ENCODE measurements at places on chromosomes 1 and 21.

DNA sequence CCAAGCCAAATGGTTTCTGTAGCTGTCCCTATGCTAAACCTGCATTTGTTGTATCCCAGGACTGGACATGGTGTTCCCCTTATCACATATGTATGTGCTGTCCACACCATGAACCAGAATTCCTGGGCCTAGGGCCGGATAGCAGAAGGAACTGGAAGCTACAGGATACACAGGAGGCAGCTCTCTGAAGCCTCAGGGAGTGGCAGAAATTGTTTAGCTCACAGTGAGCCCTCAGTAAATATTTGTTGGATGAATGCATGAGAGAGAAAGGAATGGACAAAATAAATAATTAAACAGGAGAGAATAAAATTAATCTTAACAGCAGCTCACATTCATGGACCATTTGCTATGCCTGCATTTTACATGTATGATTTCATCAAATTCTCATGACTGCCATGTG is 2.1 kb downstream of the NIPAL3 start:
- DNase-seq: no peak

DNA sequence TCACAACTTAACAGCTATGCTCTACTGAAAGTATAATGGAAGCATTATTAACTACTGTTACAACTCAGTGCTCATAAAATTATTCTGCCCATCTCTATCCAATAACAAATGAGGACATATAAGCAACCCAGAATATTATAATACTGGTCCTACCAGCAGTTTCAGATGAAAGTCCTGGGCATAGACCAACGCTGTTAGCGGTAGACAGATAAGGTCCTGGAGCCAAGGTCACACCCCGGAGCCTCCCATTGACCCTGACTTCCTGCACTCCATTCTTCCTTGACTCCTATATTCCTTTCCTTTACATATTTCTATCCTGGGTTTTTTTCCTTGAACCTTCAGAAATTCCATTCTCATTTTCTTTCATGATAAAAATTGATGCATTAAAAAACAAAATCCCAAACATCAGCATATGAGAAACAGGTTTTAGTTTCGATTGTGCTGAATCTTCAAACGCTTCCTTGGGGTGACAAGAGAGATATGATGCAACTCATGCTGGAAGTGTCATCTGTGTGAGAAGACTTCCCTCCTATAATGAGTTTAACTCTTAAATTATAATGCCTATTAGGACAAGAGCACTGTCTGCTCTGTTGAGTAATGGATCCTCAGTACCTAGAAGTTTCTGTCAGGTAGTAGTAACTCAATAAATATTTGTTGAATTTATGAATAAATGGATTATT is 831.1 kb downstream of the LRRIQ3 start:
- DNase-seq: no peak

DNA sequence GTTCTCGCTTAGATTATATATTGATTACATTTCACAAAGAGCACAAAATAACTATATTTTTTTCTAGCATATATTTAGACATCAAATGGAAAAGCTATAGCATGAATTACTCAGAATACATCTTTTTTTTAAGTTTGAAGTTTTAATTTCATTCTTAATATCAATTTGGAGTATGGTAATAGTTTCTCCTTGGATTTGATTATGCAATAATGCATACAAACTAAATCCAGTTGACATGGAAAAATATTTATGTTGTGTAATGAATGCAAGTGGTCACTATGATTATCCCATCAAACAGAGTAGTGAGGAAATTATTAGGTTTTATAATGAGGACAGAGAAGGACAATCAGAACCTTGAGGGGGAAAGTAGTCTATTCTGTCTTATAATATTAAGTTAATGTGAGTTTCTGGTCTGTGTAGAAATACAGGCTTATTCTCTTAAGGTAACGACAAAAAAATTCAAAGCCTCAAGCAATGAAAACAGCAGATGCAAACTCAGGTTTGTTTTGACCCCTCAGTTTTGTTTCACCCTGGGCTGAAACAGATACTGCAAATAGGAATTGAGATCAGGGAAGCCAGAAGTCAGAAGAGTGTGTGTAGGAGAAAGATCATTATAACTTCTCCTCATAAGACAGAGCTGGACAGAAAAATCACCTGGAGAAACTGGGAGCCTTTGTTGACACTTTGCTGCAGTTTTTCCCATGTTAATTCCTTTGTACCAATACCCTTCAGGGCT is 23.7 kb downstream of the LRRC8B start:
- no peak for DNase-seq

DNA sequence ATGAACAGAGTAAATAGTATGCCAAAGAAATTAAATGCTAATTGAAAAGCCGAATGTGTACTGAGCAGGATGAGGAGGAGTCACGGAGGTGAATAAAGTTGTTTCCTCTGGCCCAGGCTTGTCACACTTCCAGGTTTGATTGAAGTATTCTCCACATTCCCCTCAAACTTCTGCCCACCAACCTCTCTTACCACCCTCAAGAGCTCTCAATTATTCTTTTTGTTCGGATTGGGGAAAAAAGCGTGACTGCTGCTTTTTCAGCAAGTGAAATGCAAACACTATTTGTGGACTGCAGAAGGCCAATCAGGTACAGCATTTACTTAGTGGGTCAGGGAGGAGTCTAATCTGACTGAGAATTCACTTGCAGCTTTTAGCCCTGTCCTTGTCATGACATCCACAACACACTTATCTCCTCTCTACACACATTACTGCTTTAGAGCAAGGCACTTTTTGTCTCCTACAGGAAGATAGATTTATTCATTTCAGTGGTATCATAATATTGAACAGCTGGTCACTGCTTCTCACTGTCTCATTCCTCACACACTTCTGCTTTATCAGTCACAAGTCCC is 375.6 kb upstream of the PRMT6 start:
- peak; percentile 20 for DNase-seq

DNA sequence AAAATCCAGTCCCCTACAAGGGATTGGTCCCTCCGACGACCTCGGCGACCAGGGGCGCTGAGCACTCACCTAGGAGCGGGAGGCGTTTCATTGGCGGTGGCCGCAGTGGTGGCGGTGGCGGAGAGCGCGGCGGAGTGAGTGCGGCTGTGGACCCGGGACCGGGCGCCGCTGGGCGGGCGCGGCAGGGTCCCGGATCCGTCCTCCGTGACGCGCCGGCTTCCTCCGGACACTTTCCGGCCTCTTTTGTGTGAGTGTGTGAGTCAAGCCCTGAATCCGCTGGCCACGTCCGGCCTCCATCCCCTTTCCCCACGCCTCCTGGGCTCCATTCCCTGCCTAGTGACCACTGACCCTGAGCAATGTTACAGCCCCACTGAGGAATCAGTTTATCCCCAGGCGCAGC is at the start of gene ADGRL4:
Gene ADGRL4 (minus strand): TSS at position 167 of the 400 bp plus-strand sequence. CDS start 76 bp downstream, at position 91.
- DNase-seq: no peak

DNA sequence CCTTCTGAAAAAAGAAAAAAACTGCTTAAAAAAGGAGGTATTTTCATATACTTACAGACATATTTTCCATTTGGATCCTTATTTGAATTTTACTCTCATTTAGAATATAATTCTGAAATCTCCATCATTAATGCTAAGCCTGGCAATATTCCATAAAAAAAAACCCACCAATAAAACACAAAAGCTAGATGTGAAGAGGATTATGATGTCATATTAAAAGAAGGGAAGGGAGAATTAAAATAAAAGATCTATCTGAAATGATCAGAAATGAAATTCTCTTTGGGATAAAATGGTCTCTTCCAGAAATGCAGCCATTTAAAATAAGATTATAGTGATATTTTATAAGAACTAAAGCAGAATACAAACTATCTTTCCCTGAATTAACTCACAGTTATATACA is 206.7 kb upstream of the CAMK1G start:
- DNase-seq: no peak

DNA sequence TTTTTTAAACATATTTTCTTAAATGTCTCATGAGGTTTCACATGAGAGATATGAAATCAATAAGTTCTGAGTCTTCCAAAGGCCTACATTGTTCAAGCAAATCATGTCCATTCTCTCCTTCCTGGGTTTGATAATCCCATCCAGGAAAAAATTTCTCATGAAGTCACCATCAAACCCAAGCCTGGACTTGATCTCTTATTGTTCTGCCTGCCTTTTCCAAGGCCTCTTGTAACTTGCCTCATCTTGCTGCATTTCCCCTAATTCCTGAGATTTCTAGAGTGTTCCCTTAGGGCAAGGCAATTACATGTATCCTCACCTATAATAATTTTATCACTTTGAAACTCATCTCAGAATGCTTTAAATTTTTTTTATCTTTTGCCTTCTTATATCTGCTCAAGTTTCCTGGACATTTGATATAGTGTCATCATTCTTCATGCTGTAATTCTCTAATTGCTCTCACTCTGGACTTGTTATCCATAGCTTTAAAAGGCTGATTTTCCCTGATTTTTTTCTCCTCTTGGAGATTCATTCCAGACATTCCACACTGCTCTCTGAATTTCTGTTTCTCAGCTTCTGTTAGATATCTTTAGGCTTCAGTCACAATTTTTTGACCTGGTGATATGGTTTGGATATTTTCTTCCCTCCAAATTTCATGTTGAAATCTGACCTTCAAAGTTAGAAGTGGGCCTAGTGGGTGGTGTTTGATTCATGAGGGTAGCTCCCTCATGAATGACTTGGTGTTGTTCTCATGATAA is 126.4 kb downstream of the LRRC7 start:
- no peak for DNase-seq

- no peak for DNase-seq
Measured at GRCh38 chr1:109792056-109792831, 28.5 kb upstream of the EPS8L3 start.

DNA sequence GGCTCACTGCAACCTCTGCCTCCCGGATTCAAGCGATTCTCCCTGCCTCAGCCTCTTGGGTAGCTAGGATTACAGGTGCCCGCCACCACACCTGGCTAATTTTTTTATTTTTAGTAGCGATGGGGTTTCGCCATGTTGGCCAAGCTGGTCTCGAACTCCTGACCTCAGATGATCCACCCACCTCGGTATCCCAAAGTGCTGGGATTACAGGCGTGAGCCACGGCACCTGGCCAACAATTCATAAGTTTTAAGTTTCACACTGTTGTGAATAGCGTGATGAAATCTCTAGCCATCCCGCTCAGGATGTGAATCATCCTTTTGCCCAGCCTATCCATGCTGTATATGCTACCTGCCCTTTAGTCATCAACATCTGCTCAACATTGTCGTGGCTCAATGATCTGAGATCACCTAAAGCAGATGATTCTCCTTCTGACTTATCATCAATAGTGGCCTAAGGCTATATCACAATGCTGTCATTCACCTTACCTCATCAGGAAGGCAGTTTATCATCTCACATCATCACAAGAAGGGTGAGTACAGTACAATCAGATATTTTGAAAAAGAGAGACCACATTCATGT is 2.6 kb downstream of the PFDN2 start:
- no peak for DNase-seq

All from NCI-H774 (cell line).